ENCODE measurements at places on chromosomes 5 and 9.

GRCh38 chr5:41649659-41650058 is 139.3 kb upstream of the PLCXD3 start:
- no peak for DNase-seq

GRCh38 chr9:132129535-132129934 is 32.3 kb upstream of the NTNG2 start:
- no peak for DNase-seq

DNA sequence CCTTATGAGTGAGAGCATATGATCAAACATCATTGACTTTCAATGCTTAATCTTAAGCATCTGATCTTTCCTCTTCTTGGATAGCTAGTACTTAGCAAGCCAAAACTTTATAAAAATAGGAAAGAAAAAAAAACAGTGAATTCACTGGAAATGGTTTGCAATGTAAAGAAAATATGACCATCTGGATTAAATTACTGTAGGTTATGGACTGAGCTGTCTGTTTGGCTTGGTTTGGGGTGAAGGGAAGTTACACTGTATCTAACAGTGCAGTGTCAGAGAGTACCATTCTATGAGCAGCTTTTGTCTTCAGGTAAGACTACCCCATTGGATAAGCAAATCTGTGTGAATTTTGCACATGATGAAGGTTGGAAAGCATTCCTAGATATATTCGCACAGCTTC is 151.4 kb downstream of the TLE1 start:
- no peak for DNase-seq

- DNase-seq: no peak
Observed at GRCh38 chr5:1752881-1753280, 46.8 kb downstream of the MRPL36 start.

DNA sequence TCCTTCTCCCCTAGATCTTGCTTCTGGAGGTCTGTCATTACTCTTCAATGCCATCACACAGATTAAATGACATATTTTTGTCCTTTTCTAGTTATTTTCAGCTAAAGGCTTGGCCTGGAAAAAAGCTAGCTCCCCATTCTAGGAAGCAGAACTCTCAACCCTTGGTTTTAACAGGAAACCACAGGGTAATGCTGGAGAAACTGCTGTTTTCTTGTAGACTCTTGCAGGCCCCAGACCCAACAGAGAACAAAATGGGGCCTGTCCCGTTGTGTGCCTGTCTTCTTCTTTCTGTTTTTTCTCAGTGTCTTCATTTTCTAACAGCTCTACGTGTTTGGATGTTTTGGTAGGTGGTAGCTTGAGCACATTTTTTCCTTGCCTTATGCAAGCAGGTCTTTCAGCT is 21.5 kb downstream of the DCANP1 start:
- DNase-seq: no peak

DNA sequence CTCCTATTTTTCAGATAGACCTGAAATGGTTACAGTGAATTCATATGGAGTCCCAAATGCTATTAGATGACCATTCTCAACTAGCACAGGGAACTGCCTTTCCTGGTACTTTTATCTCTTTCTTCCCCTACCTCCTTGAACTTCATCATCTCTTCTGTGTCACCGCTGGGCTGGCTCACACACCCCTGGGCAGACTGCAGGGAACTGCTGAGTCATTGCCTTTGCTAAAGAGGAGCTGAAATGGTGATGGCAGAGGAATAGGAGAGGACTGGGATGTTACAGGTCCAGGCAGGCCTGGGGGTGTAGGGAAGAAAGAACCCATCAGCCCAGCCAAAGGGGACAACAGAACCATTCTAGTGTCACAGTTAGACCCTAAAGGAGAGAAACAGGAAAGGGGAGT is 322.3 kb downstream of the ASTN2 start:
- no peak for DNase-seq

GRCh38 chr5:109652096-109652495 is 37.6 kb upstream of the MAN2A1 start:
- DNase-seq: no peak

DNA sequence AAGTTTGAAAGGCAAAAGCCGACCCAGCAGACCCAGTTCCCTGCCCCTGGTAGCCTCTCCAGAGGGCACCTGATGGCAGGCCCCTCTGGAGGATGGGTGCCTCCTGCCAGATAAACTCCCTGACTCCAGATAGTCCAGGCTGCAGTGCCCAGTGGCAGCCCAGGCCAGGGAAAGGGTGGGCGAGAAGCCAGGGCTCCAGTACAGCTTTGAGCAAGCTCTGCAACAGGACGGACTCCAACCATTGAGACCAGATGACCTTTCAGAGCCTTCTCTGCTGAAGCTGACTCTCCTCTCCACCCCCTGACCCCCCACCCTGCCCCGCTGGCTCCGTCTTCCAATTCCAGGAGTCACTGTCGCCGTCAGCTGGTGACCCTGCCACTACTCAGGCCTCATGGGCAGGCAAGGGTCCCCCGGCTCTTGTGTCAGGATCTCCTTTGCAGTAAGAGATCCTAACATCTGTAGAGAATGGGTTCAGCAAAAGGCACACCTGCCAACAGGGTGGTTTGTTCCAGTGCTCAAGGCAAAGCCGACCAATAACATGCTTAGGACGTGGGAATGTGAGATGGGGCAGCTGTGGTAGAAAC is 15.5 kb upstream of the FCN1 start:
- no peak for DNase-seq

DNA sequence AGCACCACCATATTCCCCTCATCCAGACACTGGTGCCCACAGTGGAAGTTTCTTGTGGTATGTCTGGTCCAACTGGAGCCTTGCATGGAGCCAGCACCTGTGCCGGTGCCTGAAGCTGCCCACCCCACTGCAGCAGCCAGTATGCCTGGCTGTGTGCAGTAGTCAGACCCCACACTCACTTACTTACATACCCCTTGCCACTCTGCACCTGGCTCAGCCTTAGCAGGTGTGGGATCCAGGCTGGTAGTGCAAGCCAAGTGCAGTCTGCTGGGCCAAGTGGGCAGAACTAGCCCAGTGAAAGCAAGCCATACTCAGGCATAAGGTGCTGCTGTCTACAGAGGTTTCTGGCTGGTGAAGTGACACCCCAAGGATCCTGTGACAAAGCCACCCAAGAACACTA is 871.4 kb upstream of the C9orf72 start:
- no peak for DNase-seq

DNA sequence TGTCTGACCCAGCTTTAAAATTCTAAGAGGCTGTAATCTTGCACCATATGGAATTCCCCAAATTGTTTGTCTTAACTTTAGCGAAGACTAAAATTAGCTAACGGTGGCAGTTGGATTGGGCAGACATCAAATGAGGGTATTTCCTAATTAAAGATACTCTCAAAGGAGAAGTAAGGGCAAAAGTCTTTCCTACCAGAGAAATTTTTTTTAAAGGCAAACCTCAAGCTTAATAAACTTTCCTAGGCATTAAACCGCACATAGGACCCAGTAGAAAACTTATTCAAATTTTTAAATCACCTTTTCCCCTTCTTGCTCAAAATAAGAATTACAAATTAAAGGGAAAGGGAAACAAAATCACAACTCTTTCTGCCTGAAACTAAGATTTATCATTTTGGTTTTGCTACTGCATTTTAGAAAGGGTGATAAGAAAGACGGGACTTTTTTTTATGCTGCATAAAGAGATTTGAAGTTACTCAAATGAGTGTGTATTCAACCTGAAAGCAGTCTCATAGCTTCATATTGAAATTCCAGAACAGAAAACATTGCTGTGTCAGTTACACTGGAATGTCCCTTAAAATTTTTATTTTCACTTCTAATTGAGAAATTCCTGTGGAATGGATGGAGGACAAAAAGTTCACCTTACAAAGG is 189.1 kb upstream of the PTGER4 start:
- no peak for DNase-seq

All from CD8-positive, alpha-beta memory T cell (primary cell).